ENCODE measurements at places on chromosomes 2 and 18. TPM values are rescaled to one million over a fixed set of nuclear protein-coding genes. Genes with fewer than 3 reads are reported as not detected.

The FAM98A gene
- 113 TPM for polyA plus RNA-seq

The CELF4 gene
- polyA plus RNA-seq, result not detected

The CLEC4F gene
- polyA plus RNA-seq, result not detected

The VWC2L gene
- polyA plus RNA-seq, result not detected

The KCNG2 gene
- polyA plus RNA-seq, result not detected

The IL18R1 gene
- polyA plus RNA-seq, result 0.14 TPM

The GNLY gene
- polyA plus RNA-seq, result not detected

The SLC30A3 gene
- polyA plus RNA-seq, result 0.15 TPM

The CCDC102B gene
- polyA plus RNA-seq, result 0.67 TPM

The IDH1 gene
- polyA plus RNA-seq, result 42.7 TPM

The MYO7B gene
- 0.55 TPM for polyA plus RNA-seq

The C2orf81 gene
- 0.26 TPM for polyA plus RNA-seq

The CNDP1 gene
- polyA plus RNA-seq, result not detected

The TDRD15 gene
- not detected for polyA plus RNA-seq

The SLC9A4 gene
- polyA plus RNA-seq, result not detected

The NPPC gene
- polyA plus RNA-seq, result 0.55 TPM

The FBXO41 gene
- polyA plus RNA-seq, result 3.4 TPM

The TGIF1 gene
- 62.1 TPM for polyA plus RNA-seq

The OBSL1 gene
- polyA plus RNA-seq, result 51.8 TPM

The GPAT2 gene
- polyA plus RNA-seq, result 0.53 TPM

The CYP27A1 gene
- polyA plus RNA-seq, result 4.5 TPM

The CACNB4 gene
- polyA plus RNA-seq, result 0.12 TPM

The DAW1 gene
- polyA plus RNA-seq, result 0.93 TPM

The SP9 gene
- not detected for polyA plus RNA-seq

The CERKL gene
- polyA plus RNA-seq, result not detected

The AQP12A gene
- polyA plus RNA-seq, result not detected

The UGT1A3 gene
- not detected for polyA plus RNA-seq

The SIX3 gene
- polyA plus RNA-seq, result not detected

The SKA1 gene
- polyA plus RNA-seq, result 5.8 TPM

The EVA1A gene
- polyA plus RNA-seq, result 54.5 TPM

Data from IMR-90 (cell line).